ENCODE measurements at places on chromosomes 2 and 18.

DNA sequence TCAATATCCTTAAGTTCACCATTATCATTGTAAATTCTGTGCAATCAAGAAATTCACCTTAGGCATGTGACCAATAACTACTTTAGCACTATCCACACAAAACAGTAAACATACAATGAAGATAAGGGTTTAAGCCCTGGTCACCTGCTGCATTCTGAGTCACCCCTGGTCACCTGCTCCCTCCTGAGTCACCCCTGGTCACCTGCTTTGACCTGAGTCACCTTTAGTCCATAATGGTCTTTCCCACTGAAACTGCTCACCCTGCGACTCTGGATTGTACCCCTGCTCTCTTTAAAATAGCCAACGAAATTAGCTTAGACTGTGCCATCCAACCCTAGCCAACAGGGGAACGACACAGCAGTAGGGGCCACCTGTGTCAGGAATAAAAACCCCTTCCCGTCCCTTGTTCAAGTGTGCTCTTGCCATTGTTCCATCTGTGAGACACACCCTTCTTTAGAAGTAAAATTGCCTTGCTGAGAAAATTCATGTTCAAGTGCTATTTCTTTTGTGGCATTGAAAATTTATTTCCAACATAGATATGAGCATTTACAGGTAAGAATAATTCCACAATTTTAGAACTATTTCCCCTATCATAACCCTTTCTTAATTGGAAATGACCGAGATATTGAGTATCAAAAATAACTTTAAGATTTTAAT lies 902.8 kb downstream of the DSC3 start:
- no peak for DNase-seq

DNA sequence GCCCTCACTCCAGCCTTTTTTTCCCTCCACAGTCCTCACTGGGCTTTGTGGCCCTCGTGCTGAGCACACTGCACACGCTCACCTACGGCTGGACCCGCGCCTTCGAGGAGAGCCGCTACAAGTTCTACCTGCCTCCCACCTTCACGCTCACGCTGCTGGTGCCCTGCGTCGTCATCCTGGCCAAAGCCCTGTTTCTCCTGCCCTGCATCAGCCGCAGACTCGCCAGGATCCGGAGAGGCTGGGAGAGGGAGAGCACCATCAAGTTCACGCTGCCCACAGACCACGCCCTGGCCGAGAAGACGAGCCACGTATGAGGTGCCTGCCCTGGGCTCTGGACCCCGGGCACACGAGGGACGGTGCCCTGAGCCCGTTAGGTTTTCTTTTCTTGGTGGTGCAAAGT lies 39.4 kb downstream of the STEAP3 start:
- no peak for DNase-seq

- no peak for DNase-seq
These were observed 223.8 kb downstream of the GLI2 start for GRCh38 chr2:120959426-120959825.

DNA sequence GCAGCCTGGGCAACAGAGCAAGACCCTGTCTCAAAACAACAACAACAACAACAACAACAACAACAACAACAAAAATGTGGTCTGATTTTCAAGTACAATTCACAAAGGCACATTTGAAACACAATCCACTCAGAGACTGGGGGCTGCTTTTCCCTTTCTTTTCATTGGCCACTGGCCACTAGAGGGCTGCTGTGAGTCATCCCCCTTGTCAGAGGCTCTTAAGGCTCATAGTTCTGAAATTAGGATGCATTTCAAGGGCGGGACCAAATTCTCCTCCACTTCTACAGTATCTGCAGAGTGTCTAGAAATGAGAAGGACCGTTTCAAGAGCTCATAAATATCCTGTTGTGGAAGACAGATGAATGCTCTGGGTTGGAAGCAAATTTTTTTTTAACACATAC lies 285.4 kb downstream of the NRXN1 start:
- DNase-seq = no peak

DNA sequence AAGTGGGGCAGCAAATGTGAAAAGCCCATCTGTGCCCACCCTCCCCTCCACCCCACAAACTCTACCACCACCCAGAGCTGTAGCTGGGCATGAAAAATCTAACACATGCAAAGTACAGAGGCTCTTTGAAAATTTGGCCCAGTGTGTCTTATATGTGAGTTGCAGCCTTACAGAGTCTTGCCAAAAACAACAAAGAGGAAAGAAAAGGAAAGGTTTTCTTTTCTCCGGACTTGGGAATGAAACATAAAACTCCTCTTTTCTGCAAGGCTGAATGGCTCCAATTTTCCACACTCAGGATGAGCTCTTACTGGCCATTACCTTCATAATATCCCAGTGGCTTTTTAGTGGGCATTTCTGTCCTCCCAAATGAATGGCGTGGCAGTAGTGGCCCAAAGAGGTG lies 27.9 kb upstream of the POU3F3 start:
- DNase-seq = no peak

All from NCI-H446 treated with DMSO at 0.1 percent for 48 hours (cell line).